ENCODE measurements at places on chromosomes 6 and 20.
A peak's percentile ranks its signal among the peaks of the same experiment; 100 is the strongest.

DNA sequence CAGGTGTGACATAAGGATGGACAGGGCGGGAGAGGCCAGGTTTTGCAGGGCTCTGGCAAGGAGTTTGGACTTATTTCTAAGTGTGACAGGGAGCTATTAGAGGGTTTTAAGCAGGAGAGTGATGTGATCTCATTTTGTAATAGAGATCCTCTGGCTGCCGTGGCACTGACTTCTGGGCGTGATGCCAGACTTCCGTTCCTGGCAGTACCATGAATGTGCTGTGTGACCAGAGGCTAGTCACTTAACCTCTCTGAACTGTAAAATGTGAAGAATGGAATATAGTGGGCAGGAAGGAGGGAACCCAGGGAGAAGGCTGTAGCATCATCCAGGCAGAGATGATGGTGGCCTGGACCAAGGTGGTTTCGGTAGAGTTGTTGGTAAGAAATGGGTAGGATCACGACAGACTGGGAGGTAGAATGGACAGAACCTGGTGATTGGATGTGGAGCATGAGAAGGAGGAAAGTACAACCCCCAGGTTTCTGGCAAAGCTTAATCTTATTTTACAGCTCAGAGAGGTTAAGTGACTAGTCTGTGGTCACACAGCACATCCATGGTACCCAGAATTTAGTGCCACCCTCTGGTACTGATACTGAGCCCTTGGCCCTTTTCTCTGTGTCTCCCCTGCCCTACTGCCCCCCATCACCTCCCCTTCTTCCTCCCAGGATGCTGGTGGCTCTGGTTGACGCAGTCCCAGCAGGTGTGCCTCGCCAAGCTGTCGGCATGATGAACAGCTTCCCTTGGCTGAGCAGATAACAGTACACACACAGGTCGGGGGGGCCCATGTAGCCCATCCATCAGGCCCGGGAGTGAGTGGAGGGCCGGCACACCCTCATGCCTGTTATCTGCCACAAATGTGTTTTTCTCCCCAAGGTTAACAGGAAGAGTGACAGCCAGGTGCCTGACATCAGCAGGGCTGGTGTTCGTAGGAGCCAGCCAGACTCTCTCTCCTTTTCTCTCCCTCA lies 52.9 kb upstream of the CTNNBL1 start:
- DNase-seq = no peak

DNA sequence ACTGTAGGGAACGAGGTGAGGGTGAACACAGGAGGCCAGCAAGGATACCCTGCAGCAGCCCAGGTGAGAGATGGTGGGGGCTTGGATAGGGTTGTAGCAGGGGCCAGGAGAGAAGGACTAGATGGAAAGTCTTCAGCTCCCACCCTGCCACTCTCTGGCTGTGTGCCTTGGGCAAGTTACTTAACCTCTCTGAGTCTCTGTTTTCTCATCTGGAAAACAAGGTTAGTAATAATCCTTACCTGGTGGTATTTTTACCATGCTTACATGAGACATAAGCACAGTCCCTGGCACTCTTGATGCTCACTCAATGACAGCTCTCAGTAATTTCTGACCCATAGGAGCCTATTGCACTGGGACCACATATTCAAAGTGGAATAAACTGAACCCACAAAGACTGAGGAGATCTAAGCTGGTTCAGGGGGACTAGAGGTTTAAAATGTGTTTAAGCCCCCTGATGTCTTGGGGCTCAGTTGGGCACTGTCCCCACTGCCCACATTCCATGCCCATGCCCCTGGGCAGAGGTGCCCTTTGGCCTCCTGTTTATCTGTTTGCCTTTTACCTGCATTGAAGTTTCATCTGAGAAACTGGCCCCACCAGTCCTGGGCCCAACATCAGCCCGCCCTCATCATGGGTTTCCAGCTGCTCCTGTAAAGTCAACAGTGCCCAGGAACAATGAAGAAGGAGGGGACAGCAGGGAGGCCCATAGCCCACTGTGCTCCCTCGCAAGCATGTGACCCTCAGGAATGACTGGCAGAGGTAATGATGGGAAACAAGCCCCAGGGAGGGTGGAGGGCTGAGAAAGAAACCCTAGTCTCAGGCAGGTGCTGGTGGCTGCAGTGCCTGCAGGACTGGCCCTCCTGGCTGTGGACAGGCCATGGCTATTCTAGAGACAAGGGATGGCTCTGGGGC lies 104.0 kb downstream of the VEGFA start:
- DNase-seq = no peak

DNA sequence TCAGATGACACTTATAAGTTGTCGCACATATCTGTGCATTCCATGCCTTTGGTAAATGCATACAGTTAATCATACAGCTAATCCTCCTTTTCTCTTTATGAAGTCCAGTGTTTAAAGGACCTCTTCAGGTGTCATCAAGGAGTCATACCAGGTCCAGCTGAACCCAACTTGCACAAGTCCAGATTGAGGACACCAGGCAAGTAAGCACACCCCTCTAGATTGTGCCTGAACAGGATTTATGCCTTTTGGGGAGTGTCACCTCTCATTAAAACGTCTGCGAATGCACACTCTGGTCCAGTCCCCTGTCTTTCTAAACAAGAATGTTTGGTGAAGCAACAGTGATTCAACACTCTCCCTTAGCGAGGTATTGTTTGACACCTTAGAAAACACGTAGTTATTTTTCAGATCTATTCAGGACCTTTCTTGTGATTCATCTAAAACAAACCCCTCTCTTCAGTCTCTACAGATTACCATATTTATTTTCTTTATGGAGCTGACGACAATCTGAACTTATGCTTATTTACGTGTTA lies 48.4 kb downstream of the C6orf15 start:
- no peak for DNase-seq

GRCh38 chr6:23170049-23170448 lies 600.7 kb downstream of the HDGFL1 start:
- no peak for DNase-seq

GRCh38 chr20:16747291-16747811 lies 807 bp upstream of the OTOR start:
- no peak for DNase-seq

- DNase-seq = no peak
These were observed 14.6 kb upstream of the GRM1 start for GRCh38 chr6:146014233-146014632.

DNA sequence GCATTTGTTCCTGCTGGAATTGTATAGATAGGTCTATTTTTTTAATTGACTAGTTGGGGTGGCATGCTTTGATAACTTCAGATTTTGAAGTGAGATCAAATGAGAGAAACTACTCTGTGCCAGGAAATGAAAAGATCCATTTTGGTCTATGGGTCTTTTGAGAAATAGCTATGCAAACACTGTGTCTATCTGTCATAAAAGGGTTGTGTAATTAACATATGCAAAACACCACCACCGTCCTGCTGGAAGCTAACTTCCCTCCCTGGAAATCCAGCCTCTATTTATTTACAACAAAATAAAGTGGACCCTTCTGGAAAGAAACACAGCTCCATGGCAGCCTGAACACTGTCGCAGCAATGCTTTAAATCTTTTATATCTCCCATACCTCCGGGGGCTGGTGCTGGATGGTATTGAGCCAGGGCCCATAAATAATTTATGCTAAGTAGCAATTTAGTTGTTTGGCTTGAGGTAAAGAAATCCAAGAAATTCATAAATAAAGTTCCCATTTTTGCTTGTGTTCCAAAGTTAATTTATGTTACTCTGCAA lies 244.2 kb upstream of the POU3F2 start:
- no peak for DNase-seq

DNA sequence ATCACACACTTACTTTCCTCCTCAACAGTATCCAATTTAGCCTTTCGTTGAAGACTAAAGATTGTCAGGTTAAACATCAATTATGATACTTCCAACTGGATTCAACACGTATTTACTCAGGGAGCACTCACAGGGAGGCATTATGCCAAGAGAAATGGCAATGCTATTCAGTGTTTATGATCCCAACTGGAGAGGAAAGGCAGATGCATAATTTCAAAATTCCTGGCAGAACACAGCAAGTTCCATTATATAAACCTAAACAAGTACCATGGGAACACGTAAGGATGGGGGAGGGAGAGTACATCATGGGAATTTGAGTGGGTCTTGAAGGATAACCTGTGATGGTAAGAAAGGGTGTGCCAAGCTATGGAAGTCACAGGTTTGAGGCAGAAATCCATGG lies 112.7 kb downstream of the ISM1 start:
- DNase-seq = no peak

DNA sequence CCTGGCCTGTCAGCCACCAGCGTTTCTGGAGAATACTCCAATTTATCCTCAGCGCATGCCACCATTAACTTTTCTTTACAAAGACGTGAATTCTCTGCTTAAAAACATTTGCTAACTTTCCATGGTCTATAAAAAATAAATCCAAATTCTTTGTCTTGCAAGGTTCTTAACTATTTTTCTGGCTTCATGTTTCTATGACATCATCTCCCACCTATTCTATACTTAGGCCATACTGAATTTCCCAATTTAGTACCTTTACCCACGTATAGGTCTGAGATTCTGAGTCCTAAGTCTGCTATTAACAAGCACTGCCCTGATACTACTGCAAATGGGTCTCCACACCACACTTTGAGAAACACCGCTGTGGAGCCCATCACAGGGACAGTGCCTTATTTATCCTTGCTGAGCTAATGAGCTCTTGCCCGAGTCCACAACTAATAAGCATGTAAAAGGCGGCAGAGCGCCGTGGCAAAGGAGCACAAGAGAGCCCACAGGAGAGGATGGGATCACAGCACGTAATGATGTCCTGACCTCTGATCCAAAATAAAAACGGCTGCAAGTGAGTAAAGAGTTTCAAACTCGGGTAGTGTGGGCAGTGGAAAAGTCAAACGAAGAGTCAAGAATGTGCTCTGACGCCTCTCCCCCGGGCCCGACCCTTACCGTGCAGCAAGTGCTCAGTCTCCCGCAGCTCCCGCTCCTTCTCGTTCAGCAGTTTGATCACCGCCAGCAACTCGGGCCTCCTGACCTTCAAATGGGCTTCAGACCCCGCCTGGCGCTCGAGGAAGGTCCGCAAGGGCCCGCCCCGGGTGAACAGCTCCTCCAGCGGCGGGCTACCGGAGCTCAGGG lies 519 bp downstream of the MTRF1L start:
- no peak for DNase-seq

DNA sequence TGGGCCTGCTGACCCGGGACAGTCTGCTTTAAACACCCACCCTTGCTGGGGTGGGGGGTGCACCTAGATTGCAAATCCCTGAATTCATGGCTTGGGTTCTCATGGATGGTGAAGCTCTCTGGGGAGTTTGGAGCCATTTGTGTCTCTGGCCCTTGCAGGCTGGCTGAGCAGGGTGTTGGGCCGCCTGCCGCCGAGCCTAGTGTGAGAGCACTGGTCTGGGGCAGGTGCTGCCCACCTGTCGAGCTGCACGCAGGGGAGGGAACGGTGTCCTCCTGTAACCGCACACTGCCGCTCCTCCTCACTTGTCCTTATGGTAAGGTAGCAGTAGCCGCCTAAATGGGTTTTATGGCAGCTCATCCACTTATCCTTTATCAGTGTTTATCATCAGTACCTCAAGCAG lies 143.9 kb downstream of the DTNBP1 start:
- DNase-seq = no peak

GRCh38 chr6:13355043-13355945 lies 27.0 kb upstream of the TBC1D7 start:
- DNase-seq = no peak

- DNase-seq = no peak
These were observed 46.1 kb upstream of the PRDM1 start for GRCh38 chr6:106039897-106040592.

DNA sequence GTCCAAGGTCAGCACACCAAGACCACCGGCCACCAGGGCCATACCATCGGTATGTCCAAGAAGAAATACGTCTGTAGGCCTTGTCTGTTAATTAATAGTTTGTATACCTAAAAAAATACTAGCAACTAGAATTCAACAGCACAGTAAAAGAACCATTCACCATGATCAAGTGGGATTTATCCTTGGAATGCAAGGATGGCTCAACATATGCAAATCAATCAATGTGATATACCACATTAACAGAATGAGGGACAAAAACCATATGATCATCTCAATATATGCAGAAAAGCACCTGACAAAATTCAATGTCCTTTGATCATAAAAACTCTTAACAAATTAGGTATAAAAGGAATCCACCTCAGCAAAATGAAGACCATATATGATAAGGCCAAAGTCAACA lies 24.4 kb downstream of the RPP40 start:
- no peak for DNase-seq

GRCh38 chr6:40806256-40806864 lies 219.2 kb upstream of the LRFN2 start:
- no peak for DNase-seq

- DNase-seq = no peak
These were observed 120.4 kb downstream of the BCAS1 start for GRCh38 chr20:53950031-53950430.

- DNase-seq = no peak
These were observed 44.1 kb downstream of the IRF4 start for GRCh38 chr6:435441-436307.

DNA sequence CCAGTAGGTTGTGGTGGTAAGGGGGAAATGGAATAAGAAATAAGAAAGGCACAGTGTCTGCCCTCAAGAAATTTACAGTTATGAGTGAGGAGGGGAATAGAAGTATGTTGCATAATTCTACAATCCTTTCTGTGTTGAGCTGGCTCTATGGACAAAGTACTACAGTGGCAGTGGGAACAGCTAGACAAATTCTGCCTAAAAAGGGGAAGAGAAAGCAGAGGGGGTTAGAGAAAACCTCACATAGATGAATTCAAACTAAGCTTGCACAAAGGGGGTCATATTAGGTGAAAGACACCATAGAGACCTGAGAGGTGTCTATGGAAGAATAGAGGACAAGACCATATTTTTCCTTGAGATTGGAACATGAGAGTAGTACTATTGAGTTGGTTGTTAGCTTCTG lies 146.9 kb upstream of the VGLL2 start:
- DNase-seq = no peak

- DNase-seq = no peak
These were observed 13.7 kb upstream of the PANK2 start for GRCh38 chr20:3875378-3875974.

DNA sequence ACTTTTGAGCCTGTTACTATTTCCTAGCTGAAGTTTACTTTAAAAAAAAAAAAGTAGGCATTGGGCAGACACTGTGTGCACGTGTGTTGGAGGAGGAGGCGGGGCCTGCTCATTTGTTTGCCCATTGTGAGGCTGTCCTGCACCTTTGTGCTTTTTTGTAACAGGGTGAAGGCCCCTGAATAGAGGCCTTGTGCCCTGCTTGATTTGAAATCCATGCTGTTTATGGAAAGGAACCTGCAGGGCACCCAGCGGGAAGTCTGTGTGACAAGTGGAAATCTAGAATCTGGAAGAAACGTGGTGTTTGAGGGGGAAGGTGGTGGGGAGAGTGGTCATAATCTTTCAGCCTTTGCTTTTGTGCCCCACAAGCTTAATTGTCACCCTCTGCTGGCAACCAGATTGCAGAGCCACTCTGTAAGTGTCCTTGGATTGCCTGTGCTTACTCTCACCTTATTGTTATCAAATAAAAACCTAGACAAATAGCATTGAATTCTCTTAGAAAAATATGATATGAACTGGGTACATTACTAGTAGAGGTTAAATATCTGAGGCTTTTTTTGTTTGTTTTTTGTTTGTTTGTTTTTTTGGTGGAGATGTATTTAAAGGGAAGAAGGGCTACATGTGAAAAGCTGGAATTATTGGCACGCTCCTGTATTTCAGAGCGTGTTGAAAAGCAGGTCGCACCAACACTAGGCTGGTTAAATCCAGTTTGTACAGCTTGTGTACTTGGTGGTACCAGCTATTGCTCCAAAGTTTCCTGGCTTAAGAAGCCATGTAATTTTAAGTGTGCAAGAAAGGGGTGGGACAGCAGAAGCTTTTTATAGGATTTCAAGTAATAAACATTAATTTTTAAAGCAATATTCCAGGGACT lies 156.3 kb downstream of the ARID1B start:
- DNase-seq = no peak

- peak; percentile 68 for DNase-seq
These were observed 3.9 kb upstream of the SOX4 start for GRCh38 chr6:21589352-21590345.
